ENCODE measurements at places on chromosomes 7 and 10.

GRCh38 chr10:68869623-68870022, 31.5 kb upstream of the DDX50 start:
- H3K4me1 ChIP-seq = peaks cover 11% of the 10 kb centered on the region
- H3K4me3 ChIP-seq = no peak overlapping the region
- no peak for DNase-seq
- no peaks in the 10 kb centered on the region for H3K36me3 ChIP-seq
- no peaks in the 10 kb centered on the region for H3K27me3 ChIP-seq
- no peak overlapping the region for H3K27ac ChIP-seq

GRCh38 chr7:70334871-70335270, 736.6 kb downstream of the AUTS2 start:
- H3K27ac ChIP-seq = no peak overlapping the region
- peaks cover 10% of the 10 kb centered on the region for H3K4me1 ChIP-seq
- peaks cover 4% of the 10 kb centered on the region for H3K27me3 ChIP-seq
- peak; percentile 23 for DNase-seq
- H3K36me3 ChIP-seq = no peaks in the 10 kb centered on the region

- no peaks in the 10 kb centered on the region for H3K27me3 ChIP-seq
- H3K4me1 ChIP-seq = no peaks in the 10 kb centered on the region
- no peak for DNase-seq
- H3K27ac ChIP-seq = no peak overlapping the region
- no peak overlapping the region for H3K4me3 ChIP-seq
These were observed 60.2 kb downstream of the TFPI2 start for GRCh38 chr7:93830141-93830925.

- no peak overlapping the region for H3K4me3 ChIP-seq
- no peaks in the 10 kb centered on the region for H3K4me1 ChIP-seq
- DNase-seq = no peak
- no peak overlapping the region for H3K27ac ChIP-seq
These were observed 11.4 kb downstream of the TSPAN13 start for GRCh38 chr7:16764942-16765341.

DNA sequence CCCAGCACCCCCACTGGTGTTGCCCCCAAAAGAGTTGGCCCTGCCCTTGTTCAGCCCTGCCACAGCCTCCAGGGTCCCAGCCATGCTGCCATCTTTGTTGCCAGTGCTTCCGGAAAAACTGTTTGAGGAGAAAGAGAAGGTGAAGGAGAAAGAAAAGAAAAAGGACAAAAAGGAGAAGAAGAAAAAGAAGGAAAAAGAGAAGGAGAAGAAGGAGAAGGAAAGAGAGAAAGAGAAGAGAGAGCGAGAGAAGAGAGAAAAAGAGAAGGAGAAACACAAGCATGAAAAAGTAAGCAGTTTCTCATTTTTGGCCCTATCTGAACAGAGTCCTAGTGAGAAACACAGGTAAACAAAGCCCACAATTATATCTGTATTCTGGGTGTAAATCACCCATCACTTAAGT, 89.0 kb upstream of the GATA3 start:
- H3K27ac ChIP-seq = no peak overlapping the region
- H3K4me1 ChIP-seq = no peaks in the 10 kb centered on the region
- no peak for DNase-seq
- H3K27me3 ChIP-seq = no peaks in the 10 kb centered on the region
- peaks cover 21% of the 10 kb centered on the region for H3K36me3 ChIP-seq

GRCh38 chr7:24669971-24670591, 87.2 kb downstream of the GSDME start:
- H3K4me1 ChIP-seq = no peaks in the 10 kb centered on the region
- H3K36me3 ChIP-seq = peaks cover 24% of the 10 kb centered on the region
- no peak overlapping the region for H3K4me3 ChIP-seq
- no peak overlapping the region for H3K27ac ChIP-seq

- no peak for DNase-seq
- H3K27me3 ChIP-seq = peaks cover 23% of the 10 kb centered on the region
- no peak overlapping the region for H3K4me3 ChIP-seq
These were observed 486.7 kb downstream of the SDK1 start for GRCh38 chr7:3787717-3788264.

- no peaks in the 10 kb centered on the region for H3K36me3 ChIP-seq
- H3K4me1 ChIP-seq = peaks cover 10% of the 10 kb centered on the region
- no peak overlapping the region for H3K4me3 ChIP-seq
- H3K27ac ChIP-seq = no peak overlapping the region
- no peak for DNase-seq
These were observed 162.4 kb upstream of the LAMB4 start for GRCh38 chr7:108292541-108292940.

DNA sequence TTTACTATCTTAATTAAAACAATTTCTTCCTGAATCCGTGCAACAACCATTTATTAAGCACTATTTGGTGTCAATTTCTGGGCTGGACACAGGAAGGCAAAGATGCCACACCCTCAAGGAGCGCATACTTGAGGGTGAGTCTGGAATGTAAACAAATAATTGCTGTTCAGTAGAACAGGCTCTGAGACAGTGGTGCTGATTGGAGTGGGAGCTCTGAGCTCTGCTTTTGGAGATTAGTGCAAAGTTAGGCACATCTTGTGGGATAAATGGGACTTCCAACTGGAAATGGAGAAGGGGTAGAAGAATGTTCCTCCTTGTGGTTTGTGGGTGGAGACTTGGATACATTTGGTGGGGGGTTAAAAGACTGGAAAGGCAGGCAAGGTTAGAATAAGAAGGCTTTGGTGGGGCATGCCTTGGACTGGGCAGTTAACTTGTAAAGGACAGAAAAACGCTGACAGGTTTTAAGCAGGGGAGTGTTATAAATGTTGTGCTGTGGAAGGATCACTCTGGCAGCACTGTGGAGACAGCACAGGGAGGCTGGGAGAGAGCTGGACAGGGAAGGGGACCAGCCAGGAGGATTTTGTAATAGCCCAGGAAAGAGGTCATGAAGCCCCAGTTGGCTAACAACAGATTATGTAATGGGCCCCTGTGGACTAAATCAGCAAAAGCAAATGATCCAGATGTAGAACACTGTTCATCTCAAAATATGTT, 80.7 kb downstream of the ZNF365 start:
- H3K27ac ChIP-seq = no peak overlapping the region
- no peaks in the 10 kb centered on the region for H3K36me3 ChIP-seq
- DNase-seq = no peak
- H3K27me3 ChIP-seq = peaks cover 5% of the 10 kb centered on the region
- peaks cover 16% of the 10 kb centered on the region for H3K4me1 ChIP-seq

DNA sequence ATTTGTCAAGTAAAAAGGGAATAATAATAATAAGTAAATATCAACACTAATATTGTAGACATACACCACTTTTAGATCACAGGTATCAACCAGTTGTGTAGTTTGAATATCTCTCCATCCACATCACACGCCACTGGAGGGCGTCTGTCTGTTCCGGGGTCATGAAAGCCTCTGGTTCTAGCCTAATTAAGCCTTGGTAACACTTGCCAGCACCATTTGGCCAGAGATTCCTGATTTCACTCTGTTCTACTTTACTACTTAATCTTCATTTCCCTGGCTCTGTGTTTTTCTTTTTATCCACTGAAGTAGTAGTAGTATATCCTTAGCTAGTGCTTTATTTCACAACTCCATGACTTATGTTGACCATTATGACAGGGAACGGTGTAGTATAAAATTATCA, 285.6 kb upstream of the POM121L12 start:
- DNase-seq = no peak
- no peaks in the 10 kb centered on the region for H3K4me1 ChIP-seq
- H3K36me3 ChIP-seq = no peaks in the 10 kb centered on the region

DNA sequence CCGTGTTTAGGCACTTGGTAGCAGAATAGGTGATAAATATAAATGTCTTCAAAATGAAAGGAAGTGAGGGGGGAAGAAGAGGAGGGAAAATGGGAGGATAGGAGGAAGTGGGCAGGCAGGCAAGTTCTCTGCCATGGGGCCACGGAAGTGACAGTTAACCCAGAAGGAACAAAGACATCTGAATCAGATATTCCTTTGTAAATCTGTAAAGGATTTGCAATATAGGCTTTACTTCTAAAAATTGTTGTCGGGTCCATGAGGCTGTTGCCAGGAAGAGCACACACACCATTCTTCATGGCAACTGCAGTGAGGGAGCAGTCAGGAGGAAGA, 23.7 kb upstream of the RASSF4 start:
- H3K36me3 ChIP-seq = no peaks in the 10 kb centered on the region
- H3K27ac ChIP-seq = no peak overlapping the region
- H3K4me1 ChIP-seq = peaks cover 6% of the 10 kb centered on the region
- peaks cover 6% of the 10 kb centered on the region for H3K27me3 ChIP-seq
- H3K4me3 ChIP-seq = no peak overlapping the region

DNA sequence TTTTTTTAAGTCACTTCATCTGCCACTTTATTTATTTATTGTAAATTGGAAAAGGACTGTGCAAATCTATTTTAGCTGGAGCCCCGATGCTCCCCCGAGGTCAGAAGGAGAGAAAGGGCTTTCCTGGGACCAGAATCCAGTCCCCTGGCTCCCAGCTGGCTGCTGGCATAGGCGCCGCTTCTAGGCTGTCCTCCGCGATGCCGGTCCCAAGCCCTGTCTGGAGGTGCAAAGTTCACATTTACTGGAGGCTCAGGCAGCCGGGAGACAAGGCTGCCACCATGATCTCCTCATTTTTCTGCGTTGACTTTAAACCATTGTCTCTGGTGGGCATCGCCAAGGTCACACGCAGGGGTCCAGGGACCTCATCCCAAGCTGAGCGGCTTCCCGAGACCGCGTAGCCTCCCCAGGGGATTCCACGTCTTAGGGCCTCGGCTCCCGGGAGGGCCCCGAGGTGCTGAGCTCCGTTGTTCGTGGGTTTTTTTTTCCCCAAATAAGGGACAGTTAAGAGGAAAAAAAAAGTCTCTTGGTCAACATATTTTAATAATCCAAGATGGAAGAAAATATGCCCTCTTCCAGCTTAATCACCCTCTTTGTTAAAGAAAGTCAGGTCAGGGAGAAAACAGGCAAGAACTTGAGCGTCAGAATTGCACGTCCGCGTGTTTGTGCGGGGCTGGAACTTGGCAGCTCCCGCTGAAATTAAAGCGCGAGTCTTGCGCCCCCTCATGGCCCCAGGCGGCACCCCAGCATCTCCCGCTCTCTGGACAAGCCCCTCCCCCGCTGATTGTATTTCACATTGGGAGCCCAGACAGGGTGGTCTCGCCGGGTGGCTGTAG, 11.9 kb downstream of the RGR start:
- H3K36me3 ChIP-seq = no peaks in the 10 kb centered on the region
- H3K4me3 ChIP-seq = no peak overlapping the region
- no peak overlapping the region for H3K27ac ChIP-seq
- DNase-seq = peak; percentile 76

GRCh38 chr10:71268247-71268691, 50.8 kb upstream of the SLC29A3 start:
- peaks cover 1% of the 10 kb centered on the region for H3K27me3 ChIP-seq
- no peak overlapping the region for H3K27ac ChIP-seq
- DNase-seq = no peak
- no peaks in the 10 kb centered on the region for H3K4me1 ChIP-seq
- H3K36me3 ChIP-seq = no peaks in the 10 kb centered on the region

GRCh38 chr10:132320654-132321469, 11.1 kb upstream of the LRRC27 start:
- DNase-seq = no peak
- H3K36me3 ChIP-seq = peaks cover 11% of the 10 kb centered on the region
- H3K4me1 ChIP-seq = peaks cover 13% of the 10 kb centered on the region
- H3K4me3 ChIP-seq = no peak overlapping the region

GRCh38 chr10:5978230-5978489, 817 bp upstream of the IL15RA start:
- H3K27ac ChIP-seq = peak overlapping the region; percentile 78
- H3K4me1 ChIP-seq = peaks cover 27% of the 10 kb centered on the region
- H3K27me3 ChIP-seq = peaks cover 7% of the 10 kb centered on the region
- no peak for DNase-seq
- H3K36me3 ChIP-seq = peaks cover 10% of the 10 kb centered on the region
- H3K4me3 ChIP-seq = peak overlapping the region; percentile 95

- H3K27ac ChIP-seq = peak overlapping the region; percentile 97
- H3K4me3 ChIP-seq = peak overlapping the region; percentile 26
- no peak for DNase-seq
These were observed 89.9 kb downstream of the RNF216 start for GRCh38 chr7:5691606-5692005.

GRCh38 chr7:123974326-123974908, 49.4 kb downstream of the SPAM1 start:
- no peaks in the 10 kb centered on the region for H3K27me3 ChIP-seq
- no peak overlapping the region for H3K27ac ChIP-seq
- no peaks in the 10 kb centered on the region for H3K4me1 ChIP-seq
- DNase-seq = no peak
- H3K4me3 ChIP-seq = no peak overlapping the region

DNA sequence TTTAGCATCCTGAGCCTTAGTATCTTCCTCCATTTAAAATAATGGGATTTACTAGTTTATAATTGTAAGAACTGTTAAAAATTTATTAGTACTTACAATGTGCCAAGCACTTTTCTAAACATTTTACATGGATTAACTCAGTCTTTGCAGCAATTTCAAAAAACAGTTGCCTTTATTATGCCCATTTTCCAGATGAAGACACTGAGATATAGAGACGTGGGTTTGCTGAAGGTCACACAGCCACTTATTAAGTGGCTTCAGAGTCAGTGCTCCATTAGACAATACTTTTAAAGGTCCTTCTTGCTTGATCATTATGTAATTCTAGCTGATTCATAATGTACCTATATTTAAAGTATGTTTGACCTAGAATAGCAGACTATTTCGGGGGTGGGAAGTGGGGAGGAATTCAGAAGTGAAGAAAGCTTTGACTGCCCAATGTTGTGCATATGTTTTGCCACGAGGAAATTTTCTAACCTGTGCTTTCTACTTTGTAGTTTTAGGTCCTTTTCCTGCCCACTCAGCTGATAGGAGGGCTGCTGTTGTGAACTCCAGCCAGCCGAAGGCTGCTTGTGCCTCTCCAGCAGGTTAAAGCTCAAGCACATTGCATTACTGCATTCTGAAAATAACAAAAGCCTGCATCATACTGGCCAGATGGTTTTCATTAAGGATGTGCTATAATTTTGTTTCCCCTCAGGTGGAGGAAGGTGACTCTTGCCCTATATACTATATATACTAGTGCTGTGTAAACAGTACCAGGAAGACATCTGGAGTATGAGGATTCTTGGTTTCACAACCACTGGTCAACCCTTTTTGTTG, 4.3 kb downstream of the PLEKHA8 start:
- H3K27me3 ChIP-seq = no peaks in the 10 kb centered on the region
- no peak overlapping the region for H3K4me3 ChIP-seq
- H3K27ac ChIP-seq = no peak overlapping the region

DNA sequence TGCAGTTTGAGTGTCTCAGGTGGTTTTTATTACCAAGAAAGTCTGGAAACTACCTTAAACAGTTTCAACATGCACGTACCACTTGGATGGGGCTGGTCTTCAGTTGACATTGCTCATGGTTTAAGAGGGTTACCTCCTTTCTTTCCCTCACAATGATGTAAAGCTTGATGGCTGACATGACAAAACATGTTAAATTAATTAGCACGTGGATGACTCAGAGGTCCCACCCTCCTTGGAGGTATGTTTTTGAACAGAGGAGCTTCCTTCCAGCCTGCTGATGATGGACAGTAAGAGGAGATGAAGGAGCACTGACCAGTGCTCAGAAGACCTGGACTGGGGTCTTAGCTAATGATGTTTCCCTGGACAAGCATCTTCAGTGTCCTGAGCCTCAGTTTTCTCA, 322.3 kb upstream of the PODXL start:
- no peaks in the 10 kb centered on the region for H3K4me1 ChIP-seq
- no peak overlapping the region for H3K4me3 ChIP-seq
- H3K27me3 ChIP-seq = peaks cover 2% of the 10 kb centered on the region
- no peaks in the 10 kb centered on the region for H3K36me3 ChIP-seq
